ENCODE measurements at places on chromosomes 2 and 18.

DNA sequence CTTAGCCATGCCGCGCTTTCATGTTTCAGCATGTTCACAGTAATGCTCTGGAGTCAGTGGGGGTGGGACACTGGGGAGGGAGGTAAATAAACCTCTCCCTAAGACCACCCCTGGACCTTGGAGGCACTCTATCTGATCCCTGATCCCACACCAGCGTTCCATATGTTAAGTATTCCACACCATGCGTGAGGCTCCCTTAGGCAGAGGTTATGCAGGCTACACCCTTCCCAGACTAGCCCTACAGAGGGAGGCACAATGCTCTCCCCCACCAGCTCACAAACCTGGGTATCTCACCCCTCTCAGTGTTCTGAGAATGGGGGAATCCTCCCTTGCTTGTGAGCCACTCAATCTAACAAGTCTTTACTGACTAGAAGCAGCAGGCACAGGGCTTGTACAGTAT, 1610.4 kb upstream of the ZEB2 start:
- DNase-seq, result no peak

DNA sequence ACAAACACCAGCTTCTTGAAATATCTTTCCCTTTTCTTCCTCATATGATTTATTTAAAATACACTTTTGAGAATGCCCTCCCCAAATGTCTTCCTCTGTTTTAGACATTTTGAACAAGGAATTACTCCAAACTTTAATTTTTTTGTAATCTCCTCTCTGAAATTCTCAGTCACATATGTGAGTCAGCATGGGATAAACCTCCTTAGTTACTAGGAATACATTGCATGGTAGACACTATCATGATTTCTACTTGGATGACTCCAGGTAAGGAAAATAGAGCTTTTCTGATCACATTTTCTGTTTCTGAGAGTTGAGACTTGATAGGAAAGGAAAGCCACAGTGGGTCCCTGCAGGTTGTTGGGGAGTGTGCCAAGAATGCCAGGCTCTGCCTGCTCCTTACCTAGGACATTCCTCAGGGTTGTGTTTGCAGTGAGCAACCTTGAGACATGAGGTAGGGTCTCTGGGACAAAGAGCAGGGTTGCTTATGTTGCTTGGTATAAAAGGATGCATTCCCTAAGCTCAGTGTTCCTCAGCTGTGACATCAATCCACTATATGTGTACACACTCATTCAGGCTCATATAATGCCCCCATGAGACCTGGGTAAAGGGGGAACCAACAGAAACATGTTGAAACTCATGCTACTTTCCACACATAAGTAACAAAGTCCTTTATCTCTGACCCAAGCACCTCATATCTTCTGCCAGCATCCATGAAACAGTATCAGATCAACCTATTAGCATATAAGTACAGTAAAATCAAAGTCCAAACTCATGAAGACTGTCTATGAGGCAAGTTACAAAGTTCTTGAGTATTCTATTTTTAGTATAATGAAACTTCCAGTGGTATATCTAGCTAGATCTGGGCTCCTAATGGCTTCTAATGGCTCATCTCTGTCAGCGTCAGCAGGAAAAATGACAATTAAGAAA, 112.8 kb upstream of the SCN1A start:
- DNase-seq, result no peak

- DNase-seq, result no peak
These were observed 40.0 kb upstream of the RNU4ATAC start for GRCh38 chr2:121490584-121491133.

DNA sequence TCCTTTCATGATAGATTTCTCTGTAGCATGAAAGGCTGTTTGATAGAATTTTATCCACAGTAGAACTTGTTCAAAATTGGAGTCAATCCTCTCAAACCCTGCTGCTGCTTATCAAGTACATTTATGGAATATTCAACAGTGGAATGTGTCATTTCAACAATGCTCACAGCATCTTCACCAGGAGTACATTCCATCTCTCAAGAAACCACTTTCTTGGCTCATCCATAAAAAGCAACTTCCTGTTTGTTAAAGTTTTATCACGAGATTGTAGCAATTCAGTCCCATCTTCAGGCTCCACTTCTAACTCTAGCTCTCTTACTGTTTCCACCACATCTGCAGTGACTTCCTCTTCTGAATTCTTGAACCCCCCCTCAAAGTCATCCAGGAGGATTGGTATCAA, 29.4 kb downstream of the PDCL3 start:
- DNase-seq, result no peak

GRCh38 chr2:178522950-178523595, 42.8 kb downstream of the PLEKHA3 start:
- DNase-seq, result peak; percentile 76

DNA sequence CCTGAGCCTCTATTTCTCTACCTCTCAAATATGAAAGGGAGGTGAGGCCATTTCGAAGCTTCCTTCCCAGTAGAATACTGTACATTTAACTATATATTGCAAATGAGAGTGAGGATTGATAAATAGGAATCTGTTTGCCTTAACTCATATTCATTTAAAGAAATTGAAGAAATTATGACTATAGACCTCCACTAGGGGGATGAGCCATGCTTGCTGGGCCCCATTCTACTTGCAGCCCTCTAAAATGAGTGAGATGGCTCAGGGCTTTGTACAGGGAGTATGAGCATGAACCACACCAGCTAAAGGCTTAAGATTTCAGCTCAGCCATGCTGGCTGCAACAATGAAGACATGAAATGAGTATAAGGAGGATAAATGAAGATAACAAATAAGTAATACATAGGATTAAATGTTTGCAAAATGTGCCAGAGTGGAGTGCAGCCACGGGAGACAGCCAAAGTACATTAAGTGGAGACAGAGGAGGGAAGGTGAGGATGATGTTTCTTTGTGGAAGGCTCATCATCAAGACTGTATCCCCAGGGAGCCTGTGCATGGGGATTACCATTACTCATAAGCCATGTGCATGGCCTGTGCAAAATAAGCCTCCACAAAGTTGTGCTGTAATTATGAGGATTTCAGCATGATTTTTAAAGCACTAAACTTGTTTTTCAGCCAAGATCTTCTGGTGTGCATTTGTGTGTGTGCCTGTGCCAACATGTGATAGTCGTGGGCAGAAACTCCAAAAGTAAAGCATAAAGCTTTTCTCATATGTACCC, 300.8 kb downstream of the CNTNAP5 start:
- no peak for DNase-seq

DNA sequence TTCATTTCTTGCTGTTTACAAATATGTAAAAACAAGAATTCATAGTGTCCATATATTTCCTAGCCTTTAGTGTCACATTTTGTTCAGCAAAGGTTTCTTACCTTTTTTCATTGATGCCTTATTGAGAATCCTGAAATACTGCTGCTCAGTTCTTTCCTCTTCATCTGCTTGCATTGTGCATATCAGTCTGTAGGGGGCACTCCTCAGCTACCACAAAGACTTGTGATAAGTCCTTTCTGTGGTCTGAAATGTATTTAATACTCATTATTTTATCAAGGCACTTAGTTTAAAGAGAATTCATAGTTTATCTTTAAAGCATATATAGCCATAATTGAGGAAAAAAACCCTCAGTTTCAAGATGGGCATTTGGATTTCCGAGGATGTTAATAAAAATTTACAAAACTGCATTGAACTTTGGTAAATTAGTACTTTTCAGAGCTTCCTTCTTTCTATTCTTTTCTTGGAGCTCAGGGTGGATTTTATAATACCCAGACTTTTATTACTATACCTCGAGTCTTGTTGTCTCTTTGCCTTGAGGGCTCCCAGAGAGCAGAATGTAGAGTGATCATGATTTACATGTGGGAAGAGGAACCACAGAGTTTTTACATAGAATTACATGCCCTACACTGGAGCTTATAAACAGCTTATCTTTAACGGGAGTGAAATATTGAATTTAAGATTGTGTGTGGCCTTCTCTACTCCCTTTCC, 570.1 kb downstream of the PLCL1 start:
- peak; percentile 5 for DNase-seq

DNA sequence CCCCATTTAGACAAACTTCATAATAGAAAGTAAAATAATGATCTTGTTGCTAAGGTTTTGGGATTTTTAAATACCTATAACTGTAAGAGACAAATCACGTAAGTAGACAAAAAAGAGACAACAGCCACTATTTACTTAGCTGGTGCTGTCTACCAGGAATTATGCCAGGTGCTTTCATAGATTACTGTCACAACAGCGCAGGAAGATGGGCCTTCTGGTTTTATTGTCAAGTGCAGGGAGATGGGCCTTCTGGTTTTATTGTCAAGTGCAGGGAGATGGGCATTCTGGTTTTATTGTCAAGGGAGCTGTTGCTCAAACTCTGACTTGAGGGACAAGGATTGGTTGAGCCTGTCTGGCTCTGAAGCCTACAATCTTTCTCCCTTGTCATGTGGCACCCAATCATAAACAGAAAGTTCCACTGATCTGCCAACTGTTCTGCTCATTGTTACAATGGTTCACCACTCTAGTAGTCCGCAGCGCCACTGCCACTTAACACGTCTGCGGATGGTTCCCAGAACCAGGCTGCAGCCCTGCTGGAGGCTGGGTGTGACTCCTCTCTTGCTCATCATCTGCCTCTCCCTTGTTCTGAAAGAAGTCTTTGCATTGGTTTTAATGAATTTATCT, 95.0 kb downstream of the RNF144A start:
- DNase-seq, result no peak

- DNase-seq, result peak; percentile 87
These were observed 7.5 kb downstream of the SERTAD2 start for GRCh38 chr2:64646007-64646880.

GRCh38 chr18:9329471-9329870, 5.1 kb upstream of the TWSG1 start:
- no peak for DNase-seq

DNA sequence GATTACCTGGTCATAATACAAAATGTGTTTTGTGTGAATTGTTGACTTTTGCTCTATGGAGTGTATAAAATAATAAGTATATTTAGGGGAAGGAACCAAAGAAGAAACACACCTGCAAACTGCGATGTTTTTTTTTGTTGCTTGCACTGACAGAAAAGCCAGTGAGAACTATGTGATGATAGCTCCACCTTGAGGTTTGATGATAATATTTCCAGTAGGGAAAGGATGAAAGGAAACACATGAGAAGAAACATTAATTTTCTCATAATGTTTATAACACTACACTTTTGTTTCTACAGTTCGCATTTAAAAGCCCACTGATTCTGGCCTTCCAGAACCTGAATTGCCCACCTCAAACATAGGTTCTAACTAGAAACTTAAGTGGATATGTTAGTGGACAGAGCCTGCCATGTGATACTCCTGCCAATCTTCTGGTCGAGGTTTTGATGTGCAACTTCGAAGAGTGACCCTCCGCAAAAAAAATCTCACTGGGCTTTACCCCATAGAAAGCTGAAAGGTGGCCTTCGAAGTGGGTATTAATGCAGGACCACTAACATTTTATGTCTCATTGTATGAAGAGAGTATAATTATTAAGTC, 476.4 kb upstream of the SPHKAP start:
- no peak for DNase-seq

DNA sequence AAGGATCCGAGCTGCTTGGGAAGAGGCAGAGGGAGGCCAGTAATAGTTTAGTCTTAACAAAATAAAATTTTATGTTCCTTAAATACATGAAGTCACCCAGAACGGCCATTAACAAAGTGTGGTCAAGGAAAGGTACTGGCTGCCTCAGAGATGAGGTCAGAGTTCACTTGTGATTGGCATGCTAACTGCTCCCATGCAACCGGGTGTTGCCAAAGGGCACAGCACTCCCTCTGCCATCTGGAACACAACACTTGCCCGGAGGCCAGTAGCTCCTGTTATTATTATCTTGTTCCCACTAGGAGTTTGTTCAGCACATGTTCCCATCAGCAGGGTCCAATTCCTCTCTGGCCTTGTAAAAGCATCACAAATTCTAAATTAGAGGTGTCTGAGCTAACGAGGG, 207.0 kb downstream of the CYP26B1 start:
- DNase-seq, result no peak

DNA sequence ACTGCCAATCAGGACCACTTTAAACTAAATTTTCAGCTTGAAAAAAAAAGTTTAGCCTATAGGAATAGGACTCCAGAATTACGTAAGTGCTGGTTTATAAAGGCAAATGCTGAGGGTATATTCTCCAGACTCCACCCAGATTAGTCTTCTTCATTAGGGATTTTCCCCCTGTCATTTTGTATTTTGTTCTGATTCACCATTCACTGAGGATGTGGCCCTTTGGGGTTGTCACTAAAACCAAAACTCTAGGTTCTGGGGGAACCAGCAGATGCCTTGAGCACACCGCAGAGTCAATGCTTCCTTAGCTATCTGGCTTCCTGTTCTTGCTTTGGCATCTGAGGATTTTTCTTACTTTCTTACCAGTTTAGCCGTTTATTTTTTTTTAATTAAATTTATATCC, 10.5 kb downstream of the SCYGR4 start:
- no peak for DNase-seq

GRCh38 chr2:176566961-176567360, 297.7 kb downstream of the MTX2 start:
- DNase-seq, result no peak

GRCh38 chr2:20179755-20180594, 45.0 kb downstream of the SDC1 start:
- no peak for DNase-seq

DNA sequence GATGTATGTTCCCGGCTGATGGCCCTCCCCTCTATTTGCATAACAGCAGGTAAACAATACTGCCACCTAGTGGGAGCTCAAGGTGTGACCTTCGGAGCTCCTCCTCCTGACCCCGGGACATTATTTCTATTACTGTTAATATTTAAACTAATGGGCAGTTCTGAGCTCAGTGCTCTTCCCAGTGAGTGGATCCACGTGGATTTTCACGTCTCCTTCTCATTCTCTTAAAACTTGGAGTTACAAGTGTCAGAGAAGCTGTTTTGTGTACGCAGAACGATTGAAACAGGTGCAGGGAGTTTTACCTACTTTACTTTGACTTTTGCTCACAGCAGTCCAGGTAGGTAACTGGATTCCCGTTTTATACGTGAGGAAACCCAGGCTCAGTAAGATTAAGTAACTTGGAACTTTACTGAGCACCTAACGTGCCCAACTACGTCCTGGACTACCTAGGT, 127.3 kb downstream of the PRKCE start:
- peak; percentile 67 for DNase-seq

GRCh38 chr18:68960355-68960754, 162.5 kb downstream of the CCDC102B start:
- DNase-seq, result no peak

DNA sequence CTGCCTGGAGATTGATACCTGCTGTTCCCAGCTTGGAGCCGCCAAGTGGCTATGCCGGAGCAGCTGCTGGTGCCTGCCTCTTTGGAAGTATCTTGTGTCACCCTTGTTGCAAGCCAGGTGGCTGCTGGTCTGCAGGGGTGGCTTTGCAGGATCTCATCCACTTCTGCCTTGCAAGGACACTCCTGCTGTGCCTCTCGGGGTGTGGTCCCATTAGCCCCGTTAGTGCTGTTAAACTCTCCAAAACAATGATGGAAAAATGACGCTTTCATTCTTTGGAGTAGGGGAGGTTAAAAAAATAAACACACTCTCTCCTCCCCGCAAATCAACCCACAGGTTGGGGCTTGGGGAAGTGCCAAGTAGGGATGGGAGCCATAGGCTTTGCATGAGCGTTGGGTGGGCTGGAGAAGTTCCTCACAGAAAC, 352.8 kb downstream of the RNF144A start:
- no peak for DNase-seq

All from activated CD4-positive, alpha-beta T cell treated with anti-CD3 and anti-CD28 coated beads, Interleukin-2, amount 50 U/mL, for 4 hours (primary cell).